ENCODE measurements at places on chromosomes 1 and 21.

DNA sequence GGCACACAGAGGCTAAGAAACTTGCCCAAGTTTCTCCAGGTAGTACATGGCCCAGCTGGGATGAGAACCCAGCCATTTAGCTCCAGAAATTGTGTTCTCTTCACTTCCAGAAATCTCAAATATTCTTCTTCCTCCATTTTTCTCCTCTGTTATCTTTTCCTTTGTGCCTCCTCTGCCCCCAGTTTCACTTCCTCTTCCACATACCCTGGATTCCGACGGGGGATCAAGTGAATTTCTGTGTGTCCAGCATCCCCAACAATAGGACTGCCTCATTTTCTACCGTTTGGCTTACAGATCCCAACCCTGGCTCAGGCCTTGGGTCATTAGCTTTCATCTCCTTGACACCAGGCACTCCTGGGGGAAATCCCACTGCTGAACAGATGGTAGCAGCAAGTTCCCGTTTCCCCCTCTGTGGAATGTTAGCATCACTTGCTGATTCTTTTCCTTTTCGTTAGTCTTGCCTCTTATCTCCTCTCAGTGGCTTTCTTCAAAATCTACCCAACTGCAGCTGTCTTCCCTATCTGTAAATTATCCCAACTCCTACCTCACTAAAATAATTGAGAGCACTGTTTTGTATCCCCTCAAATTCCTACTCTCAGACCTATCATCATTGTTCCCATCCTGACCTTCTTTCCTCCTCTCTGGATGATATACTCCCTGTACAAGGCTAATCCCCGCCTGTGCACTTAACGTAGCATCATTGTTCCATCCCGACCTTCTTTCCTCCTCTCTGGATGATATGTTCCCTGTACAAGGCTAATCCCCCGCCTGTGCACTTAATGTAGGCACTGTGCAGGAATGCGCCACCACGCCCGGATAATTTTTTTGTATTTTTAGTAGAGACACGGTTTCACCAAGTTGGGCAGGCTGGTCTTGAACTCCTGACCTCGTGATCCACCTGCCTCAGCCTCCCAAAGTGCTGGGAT lies 36.5 kb downstream of the SCCPDH start:
- no peak for DNase-seq

- DNase-seq: no peak
Observed at GRCh38 chr1:153324912-153325311, 12.2 kb upstream of the PGLYRP3 start.

DNA sequence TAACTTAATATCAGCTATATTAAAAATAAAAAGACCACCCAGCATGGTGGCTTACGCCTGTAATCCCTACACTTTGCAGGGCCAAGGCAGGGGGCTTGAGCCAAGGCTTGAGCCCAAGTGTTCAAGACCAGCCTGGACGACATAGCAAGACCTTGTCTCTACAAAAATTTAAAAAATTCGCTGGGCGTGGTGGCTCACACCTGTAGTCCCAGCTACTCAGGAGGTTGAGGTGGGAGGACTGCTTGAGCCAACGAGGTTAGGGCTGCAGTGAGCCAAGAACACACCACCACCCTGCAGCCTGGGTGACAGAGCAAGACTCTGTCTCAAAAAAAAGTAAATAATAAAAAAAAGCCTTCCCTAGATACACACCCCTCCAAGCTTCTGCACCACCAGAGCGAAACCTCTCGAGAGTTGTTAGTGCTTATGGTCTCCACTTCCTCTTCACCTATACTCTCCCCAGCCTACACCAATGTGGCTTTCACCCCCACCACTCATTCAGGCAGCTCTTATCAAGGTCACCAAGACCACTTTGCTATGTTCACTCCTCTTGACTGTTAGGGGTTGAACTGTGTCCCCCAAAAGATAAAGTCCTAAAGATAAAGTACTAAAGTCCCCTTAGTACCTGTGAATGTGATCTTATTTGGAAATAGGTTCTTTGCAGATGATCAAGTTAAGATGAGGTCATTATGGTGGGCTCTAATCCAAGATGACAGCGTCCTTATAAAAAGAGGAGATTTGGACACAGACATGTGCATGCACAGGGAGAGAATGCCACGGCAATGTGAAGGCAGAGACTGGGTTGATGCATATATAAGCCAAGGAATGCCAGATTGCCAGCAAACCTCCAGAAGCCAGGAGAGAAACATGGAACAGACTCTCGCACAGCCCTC lies 6.8 kb upstream of the PPP1R15B start:
- no peak for DNase-seq

DNA sequence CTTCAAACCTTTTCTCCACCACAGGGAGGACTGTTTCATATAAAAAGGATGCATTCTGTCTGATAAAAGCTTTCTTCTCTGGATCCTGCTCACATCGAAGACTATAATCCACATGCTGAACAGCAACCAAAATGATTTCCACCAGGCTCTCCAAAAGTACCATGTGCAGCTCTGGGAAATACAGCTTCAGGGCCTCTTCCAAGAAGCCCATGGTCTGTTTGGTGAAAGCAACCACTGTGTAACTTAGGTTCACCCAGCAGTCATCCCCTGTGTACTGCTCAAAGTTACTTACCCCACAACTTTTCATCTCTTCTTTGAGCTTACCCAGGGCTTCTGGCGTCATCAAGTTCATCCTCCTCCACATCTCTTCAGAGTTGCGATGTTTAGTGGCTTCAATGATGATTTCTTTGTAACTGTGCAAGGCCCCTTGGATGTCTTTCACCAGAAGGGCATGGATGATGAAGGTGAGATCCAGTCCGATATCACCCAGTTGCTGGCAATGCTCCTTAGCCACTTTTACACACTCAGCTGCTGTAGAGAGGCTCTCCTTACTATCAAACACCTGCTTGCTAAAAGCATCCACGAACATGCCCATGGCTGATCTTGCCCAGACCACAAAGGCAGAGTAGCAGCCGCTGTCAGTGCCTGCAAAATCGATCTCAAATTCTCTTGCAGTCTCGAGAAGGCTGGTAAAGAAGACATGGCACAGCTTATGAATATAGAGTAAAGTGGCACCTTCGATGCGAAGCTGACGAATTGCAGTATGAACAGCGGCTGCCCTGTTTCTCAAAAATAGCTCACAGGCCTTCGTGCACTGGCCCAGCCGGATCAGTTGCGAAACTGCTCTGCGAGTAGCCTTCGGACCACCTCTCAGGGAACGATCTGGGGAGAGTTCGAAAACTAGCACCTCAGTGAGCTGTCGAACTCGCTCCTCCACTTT lies 1.7 kb downstream of the EXOC8 start:
- no peak for DNase-seq

- no peak for DNase-seq
Observed at GRCh38 chr1:109788695-109789521, 25.2 kb upstream of the EPS8L3 start.

- DNase-seq: no peak
Observed at GRCh38 chr1:241473026-241473425, 46.5 kb downstream of the FH start.

DNA sequence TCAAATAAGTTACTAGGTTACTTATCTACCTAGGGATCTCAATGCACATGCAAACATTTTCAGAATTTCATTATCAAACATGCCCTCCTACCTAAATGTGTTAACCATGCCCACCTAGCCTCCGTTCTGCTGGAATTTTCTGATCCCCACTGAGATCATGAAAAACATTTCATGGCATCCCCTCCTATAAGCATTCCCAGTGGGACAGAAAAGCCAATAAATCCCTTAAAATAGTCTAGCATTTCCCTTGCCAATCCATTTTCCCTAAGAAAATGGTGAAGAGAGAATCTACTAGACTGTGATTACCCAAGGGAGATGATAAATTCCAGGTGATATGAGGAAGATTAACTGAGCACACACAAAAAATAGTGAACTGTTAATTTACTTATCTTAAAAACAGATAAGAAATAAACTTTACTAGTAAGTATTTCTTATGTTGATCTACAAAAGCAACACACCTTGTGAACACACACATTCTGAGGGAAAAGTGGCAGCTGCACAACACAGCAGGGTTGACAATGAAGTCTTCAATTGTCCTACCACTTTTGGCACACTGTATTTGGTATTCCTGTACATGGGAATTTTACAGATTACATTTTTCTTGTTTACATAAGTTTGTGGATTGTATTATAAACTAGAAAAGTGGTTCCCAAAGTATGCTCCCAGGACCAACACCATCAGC lies 49.6 kb downstream of the ARID4B start:
- no peak for DNase-seq

GRCh38 chr1:185033686-185034085 lies 11.7 kb upstream of the RNF2 start:
- DNase-seq: no peak

- DNase-seq: no peak
Observed at GRCh38 chr1:219302697-219303096, 129.0 kb downstream of the LYPLAL1 start.

DNA sequence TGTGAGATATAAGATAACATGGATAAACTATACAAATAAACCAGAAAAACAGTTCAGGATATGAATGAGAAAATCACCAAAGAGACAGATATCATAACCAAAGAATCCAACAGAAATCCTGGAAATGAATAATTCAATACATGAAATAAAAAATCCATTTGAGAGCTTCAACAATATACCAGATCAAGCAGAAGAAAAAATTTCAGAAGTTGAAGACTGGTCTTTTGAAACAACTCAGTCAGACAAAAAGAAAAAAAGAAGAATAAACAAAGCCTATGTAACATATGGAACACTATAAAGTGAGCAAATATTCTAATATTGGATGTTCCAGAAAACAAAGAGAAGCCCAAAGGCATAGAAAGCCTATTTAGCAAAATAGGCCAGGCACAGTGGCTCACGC lies 5.2 kb upstream of the KRTAP12-2 start:
- DNase-seq: no peak

DNA sequence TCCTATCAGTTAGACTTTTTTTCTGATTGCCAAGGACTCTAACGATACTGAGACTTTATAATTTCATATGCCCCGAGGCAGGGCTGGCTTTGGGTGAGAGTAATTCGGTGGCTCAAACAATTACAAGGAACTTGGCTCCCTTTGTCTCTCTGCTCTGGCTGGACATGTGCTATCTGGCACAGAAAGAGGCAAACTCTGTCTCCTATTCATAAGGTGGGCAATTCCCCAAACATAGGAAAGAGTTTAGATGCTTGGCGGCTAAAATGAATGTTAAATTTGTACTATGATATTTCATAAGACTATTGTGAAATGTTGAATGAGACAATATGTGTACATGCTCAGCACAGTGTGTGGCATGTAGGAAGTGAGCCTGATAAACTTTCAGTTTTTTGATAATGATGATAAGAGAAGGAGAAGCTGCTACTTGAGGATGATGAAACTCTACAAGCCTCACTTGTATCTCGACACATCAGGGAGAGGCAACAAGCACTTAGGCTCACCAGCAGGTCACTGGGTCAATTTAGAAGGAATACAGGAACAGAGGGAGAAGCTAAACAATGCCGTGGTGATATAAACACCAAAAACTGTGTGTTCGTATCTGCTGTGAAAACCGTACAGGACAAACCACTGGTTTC lies 12.6 kb upstream of the NTPCR start:
- no peak for DNase-seq

- no peak for DNase-seq
Observed at GRCh38 chr1:29783508-29784275, 547.4 kb downstream of the PTPRU start.

DNA sequence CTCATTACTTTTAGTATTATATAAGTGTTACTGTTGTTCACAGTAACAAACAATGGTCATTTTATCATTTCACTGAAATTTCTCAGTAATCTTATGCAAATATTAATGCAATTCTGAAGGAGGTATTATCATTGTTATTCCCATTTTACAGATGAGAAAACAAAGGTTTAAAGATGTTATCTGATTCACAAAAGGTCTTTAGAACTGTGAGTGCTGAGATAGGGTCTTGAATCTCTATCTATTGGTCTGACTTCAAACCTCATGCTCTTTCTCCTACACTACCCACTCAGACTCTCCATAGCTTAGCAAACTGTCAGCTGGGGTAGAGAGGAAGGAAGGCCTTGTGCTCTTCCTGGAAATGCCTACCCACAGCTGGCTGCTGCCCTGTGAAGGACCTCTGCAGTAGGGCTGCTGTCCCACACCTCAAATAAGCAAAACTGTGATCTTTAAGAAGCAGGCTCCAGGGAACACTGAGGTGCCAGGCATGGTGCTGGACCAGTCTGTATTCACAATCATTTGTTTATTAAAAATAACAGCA lies 6.2 kb upstream of the OSCP1 start:
- no peak for DNase-seq

DNA sequence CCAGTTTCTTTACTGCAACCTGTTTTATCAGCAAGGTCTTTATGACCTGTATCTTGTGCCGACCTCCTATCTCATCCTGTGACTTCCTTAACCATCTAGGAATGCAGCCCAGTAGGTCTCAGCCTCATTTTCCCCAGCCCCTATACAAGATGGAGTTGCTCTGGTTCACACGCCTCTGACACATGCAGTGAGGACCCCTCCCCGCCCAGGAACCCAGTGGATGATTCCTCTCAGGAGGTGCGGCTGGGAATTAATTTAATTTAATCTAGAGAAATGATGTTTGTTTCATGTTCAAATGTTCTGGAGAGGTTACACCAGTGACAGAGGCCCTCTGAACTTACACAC lies 39.0 kb upstream of the LBR start:
- DNase-seq: no peak

DNA sequence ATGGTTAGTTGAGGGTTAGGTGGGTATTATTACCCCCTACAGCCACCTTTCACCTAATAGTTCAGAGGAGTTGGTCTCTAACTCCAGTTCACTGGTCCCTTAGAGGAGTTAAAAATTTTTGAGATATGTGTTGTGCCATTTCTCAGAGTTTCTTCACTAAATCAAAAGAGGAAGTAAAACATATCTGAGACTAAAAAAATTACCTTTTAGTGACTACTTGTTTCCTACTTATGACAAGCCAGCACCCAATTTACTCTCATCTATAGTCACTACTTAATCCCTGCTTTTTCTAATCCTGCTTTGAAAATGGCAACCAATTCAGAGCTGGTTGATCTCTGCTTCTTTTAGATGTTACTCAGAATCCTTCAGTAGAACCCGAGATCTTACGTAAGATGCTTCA lies 1316.8 kb upstream of the B3GALT2 start:
- no peak for DNase-seq

GRCh38 chr21:37562920-37563640 lies 196.5 kb downstream of the DYRK1A start:
- DNase-seq: no peak

DNA sequence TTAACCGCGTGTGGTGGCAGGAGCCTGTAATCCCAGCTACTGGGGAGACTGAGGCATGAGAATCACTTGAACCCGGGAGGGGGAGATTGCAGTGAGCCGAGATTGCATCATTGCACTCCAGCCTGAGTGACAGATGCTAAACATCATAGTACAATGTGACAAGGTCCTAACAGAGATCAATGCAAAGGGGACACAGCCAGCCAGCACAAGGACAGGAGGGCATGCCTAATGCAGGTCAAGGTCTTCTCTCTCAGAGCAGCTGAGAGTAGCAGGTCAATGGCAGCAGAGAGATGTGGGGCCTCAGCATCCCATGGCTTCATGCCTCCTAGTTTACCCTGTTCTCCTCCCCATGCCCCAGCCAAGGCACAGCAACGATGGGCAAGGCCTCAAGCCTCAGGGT lies 3.0 kb upstream of the SMIM11 start:
- no peak for DNase-seq

Measured in AG04449 (cell line).